Activated CD4-positive, alpha-beta T cell treated with anti-CD3 and anti-CD28 coated beads for 24 hours (primary cell): ENCODE measurements at places on chromosomes 4 and X.

DNA sequence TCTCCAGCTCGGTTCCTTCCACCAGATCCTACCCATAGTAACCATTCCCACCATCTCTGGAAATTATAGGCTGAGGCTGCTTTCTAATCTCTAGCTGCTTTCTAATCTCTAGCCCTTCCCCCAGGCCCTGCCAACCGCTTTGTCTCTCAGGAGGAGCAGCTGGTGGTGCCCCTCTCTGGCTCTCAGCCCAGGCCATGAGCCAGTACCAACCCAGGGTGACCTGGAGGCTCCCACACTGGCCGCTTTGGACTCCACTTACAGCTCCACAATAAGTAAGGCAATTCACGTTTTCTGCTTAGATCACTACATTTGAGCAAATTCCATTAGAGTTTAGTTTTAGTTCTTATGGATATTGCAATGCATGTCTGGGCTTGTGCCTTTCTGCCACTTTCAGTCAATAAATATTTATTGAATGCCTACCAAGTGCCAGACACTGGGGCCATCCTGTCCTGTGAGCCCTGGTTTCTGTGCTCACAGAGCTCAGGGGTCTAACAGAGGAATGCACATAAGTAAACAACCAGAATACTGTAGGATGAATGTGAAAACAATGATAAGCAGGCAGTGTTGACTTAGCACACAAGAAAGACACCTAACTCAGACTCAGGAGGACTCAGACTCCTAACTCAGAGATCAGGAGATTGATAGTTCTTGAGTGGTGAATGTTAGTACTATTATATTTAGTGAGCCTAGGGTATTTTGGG, 38.9 kb downstream of the SMC1A start:
- DNase-seq, result no peak

GRCh38 chrX:69113723-69114122, 51.5 kb downstream of the PJA1 start:
- DNase-seq, result no peak

DNA sequence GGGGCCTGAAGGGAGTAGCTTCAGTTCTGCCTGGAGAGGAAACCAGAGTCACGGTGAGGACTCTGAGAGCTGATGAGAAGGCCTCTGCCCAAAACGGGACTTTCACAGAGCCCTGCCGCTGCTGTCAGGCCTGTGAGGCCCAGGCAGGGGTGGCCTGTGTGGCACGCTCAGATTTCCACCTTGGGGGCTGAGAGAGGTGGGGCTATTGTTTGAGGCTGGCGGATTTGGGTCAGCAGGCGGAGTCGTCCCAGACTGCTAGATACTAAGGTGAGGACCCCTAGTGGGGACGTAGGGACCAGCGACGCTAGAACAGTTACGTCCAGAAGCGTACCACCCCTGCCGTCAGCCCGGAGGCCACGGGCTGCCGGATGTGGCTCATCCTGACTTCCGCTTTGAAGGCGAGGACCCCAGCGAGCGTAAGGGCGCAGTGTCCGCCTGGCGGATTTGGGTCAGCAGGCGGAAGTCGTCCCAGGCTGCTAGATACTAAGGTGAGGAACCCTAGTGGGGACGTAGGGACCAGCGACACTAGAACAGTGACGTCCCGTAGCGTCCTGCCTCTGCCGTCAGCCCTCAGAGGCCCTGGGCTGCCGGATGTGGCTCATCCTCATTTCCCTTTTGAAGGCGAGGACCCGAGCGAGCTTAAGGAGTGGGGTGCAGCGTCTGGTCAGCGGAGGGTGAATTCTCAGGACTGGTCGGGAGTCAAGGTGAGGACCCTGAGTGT, at the start of gene MAGEB1:
MAGEB1 (plus strand) TSS at position 378 of the 721 bp plus-strand sequence. CDS start 3,348 bp downstream, outside the sequence.
- DNase-seq, result no peak

- DNase-seq, result no peak
These were observed 251.9 kb upstream of the KLF3 start for GRCh38 chr4:38411981-38412536.

DNA sequence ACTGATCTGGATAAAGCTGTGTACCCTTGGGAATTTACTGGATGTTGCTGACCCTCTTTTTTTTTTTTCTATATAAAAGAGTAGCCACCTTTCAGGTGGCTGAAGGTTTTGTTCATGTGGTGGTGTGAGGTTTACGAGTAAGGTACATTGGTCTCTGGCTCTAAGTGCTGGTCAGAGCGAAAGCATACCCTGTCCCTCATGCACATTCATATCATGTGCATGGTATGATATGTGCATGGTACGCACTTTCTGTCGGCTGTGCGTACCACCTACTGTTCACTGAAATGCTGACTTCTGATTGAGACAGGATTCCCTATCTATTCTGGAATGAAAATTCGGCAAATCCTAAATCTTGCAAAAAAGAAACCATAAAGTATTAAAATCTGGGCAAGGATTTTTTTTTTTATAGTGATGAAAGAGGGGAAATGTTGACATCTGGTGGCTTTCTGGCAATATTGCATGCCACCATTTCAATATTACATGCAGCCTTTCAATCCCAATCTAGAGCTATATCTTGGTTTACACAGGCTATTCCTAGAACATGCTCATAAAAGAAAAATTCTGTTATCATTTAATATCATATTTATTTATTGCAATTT, 32.8 kb downstream of the FAM149A start:
- DNase-seq, result no peak
